Transverse colon (tissue), 4 donors: ENCODE measurements at places on chromosomes 16 and 17. TPM values are rescaled to one million over a fixed set of nuclear protein-coding genes. Genes with fewer than 3 reads are reported as not detected.
A peak's percentile ranks its signal among the peaks of the same experiment; 100 is the strongest.

ALOX12 gene
- not detected for total RNA-seq

ACTG1 gene
- total RNA-seq, result 4,792 TPM

GRCh38 chr16:2243031-2243528 lies 6.8 kb downstream of the DNASE1L2 start:
- no peak for DNase-seq

- DNase-seq, result no peak
Measured at GRCh38 chr17:69046121-69046807, 14.5 kb downstream of the ABCA9 start.

GRCh38 chr17:7579001-7579833 lies at the start of gene CD68:
Gene CD68 (plus strand): TSS chr17:7579638. CDS start chr17:7579678, 40 bp downstream.
- peak; percentile 85 for DNase-seq
